Natural killer cell (primary cell): ENCODE measurements at places on chromosomes 11 and 22.

GRCh38 chr11:72425053-72425980, 9.0 kb downstream of the CLPB start:
- DNase-seq: no peak

GRCh38 chr11:8729837-8730696, 47.5 kb downstream of the RPL27A start:
- DNase-seq: no peak

- DNase-seq: no peak
Observed at GRCh38 chr22:49550141-49550430, 277.6 kb downstream of the BRD1 start.

DNA sequence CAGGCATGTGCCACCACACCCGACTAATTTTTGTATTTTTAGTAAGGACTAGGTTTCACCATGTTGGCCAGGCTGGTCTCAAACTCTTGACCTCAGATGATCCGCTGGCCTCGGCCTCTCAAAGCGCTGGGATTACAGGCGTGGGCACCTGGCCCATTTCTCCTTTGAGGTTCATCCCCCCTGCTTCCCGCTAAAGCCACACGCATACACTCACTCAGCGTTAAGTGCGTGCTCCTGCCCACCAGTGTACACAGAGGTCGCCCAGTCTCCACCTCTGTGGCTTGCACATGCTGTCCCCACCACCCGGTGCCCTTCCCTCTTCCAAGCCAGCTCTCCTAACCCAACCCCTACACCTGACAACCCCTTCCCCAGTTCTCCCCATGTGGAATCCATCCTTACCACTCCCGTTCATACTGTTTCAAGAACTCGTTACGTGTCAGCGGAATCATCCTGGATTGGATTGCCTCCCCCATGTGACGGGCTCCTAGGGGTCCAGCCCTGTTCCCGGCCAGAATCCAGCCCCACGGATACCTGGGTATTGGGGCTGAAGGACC, 15.7 kb upstream of the CYTH4 start:
- no peak for DNase-seq

DNA sequence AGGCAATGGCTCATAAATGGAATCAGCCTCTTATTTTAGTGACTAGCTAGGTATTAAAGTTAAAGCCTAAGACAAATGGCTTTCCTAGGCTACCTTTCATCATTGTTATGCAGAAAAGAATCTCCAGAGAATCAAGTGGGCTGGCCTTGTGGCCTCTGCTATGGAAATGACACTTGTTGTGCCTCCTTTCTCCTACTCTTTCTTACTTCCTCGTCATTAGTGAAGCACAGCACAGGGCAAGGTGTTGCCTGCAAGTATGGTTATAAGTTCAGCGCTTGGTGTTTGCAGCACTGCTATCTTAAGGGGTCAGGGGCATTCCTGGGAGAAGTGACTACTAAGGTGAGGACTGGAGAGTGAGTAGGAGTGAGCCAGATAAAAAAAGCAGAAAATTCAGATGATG, 45.4 kb upstream of the GLYATL1 start:
- no peak for DNase-seq

DNA sequence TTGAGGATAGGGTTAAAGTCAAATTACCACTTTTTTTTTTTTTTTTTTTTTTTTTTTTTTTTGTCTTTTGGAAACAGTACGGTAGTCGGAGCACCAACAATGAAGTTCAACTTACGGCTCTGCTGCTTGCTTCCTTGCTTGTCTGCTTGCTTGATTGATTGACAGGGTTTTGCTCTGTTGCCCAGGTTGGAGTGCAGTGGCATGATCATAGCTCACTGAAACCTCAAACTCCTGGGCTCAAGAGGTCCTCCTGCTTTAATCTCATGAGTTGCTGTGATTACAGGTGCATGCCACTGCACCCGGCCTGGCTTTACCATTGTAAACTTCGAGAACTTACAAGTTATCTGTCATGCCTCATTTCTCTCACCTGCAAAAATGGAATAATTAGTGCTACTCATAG, 5.8 kb downstream of the SGSM3 start:
- no peak for DNase-seq

GRCh38 chr11:100776212-100776896, 89.3 kb downstream of the ARHGAP42 start:
- DNase-seq: no peak

GRCh38 chr11:68498321-68498720, 37.8 kb downstream of the PPP6R3 start:
- no peak for DNase-seq

DNA sequence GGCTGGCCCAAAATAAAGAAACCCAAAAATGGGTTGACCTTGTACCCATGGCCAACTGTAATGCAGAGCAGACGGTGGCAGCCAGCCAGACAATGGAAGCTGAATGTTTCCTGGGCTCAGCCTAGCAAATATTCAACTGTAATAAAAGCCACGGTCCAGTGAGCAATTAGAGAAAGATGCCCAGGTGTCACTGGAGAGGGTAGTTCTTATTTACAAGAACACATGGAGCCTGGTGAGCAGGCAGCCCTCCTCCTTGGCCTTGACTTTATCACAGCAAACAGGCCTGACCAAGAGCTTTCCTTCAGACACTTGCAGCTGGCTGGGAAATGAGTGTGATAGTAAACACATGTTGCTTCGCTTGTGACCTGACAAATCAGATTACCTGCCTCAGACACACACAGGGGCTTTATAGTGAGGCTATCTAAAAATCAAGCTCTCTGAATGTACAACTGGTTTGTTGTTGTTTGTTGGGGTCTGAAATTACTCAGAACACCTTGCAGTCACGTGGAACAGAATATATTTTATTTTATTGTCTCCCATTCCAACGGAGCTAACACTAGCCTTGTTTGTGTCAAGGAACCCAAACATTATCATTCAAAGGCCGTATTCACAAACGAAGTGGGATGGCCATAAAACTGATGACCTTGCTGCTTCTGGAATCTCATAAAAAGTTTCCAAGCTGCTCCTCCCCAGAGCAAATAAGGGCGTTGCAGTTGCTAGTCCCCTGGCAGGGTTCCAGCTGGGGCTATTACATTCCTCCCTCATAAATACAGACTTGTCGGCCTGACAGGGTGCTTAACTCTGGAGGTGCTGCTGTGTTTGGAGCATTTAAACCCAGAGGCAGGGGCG, 161.1 kb downstream of the BBOX1 start:
- no peak for DNase-seq
